ENCODE measurements at places on chromosomes 11 and 22.

- no peak for DNase-seq
Measured at GRCh38 chr11:4891996-4892640, 10.4 kb downstream of the OR51T1 start.

GRCh38 chr22:40348025-40348658 lies 1.8 kb downstream of the ADSL start:
- peak; percentile 48 for DNase-seq

- DNase-seq = no peak
Measured at GRCh38 chr11:102194990-102195389, 84.7 kb downstream of the YAP1 start.

GRCh38 chr11:122398167-122398566 lies 257.4 kb upstream of the UBASH3B start:
- DNase-seq = no peak

- no peak for DNase-seq
Measured at GRCh38 chr11:125886997-125887372, 483 bp upstream of the HYLS1 start.

DNA sequence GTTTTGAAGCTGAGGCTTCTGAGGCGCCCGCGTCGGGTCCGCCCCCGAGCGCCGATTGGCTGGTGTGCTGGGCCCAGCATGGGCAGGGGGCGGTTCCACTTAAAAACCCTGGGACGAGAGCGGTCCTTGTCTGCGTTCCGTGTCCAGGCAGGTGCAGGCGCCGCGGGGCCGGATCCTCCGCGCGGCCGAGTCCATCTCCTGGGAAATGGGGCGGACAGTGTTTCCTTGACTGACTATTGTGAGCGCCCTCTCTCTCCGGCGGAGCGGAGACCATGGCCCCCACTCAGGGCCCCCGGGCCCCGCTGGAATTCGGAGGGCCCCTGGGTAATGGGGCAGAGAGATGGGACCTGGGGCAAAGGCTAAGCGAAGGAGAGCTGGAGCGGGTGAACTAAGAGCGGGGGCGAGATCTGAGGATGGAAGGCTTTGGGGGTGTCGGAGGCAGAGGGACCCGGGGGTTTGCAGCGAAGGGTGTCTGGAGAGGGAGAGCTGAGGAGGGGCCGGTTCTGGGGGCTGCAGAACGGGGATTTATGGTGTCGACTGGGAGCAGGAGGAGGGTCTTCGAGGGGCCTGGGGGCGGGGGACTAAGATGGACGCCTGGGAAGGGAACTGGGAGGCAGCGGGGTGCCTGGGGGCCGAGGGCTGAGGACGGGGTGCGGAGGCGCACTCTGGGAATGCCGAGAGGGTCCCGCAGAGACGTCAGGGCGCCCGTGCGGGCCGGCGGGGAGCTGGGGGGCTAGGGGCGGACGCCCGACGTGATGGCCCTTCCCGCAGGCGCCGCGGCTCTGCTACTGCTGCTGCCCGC lies at the start of gene TM7SF2:
Gene TM7SF2, plus strand, starts transcription at position 129 of the 802 bp plus-strand sequence. Its CDS starts 144 bp downstream, at position 273.
- peak; percentile 90 for DNase-seq

DNA sequence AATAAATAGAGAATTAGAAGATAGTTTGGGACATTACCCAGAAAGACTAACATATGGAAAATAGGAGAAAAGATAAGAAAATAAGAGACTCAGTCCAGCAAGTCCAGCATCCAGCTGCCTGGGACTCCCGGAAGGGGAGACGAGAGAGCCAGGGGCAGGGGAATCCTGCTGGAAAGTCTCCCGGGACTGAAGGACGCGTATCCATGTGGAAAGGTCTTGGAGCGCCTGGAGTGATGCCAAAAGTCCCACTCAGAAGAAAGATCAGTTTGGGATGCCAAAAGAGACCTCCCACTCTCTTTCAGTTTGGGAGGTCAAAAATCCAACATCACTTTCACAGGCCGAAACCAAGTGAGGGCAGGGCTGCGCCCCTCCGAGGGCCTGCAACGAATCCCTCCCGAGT lies 30.7 kb downstream of the LRFN4 start:
- no peak for DNase-seq

- no peak for DNase-seq
Measured at GRCh38 chr11:33500861-33501479, 199.7 kb downstream of the C11orf91 start.

DNA sequence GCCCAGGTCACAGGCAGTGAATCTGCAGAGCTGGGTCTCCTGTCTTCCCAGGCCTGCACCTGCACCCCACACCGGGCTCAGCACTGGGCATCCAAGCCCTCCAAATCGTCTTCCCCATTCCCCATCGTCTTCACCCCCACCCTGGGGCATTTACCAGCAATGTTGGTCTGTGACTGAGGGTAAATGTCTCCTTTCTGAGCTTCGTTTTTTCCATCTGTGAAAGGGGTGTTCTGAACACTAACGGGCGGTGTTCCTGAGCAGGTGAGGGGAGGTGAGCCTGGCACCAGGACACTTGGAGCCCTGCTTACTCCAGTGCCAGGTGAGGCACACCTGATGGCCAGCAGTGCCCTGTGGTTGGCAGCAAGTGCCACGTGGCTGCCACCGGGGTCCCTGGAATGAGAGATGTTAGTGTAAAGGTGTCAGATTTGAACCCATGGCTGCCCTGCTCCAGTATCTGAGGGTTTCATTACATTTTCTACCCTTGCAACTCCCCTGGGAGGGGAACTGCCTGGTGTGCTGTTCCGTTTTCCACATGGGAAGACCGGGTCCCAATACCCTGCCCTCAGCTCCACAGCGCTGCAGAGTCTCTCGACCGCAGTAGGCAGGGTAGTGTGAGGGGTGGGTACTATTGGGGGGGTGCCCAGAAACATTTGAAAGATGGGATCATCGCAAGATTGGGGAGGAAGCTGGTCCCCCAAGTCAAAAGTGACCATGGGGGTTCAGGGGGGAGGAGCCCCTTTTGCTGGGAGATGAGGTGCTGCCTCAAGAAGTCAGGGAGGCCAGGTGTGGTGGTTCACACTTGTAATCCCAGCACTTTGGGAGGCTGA lies 2.0 kb downstream of the CDC42EP1 start:
- no peak for DNase-seq

DNA sequence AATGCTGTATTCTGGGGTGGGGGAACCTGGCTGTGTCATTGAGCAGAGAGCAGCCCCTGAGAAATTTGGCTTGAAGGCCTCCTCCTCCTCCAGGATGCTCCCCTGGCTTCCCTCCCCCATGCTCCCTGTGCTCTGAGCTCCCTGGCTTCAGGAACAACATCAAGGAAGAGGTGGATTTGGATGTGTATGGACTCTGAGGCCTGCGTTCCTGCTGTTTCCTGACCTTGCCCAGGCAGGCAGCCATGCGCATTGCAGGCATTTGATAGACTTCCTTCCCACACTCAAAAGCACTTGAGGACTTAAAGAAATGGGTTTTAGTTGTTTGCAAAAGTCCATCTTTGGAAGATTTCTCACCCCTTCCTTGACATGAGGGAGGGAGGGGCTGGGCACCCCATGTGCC lies 1317.1 kb downstream of the BRD1 start:
- no peak for DNase-seq

GRCh38 chr11:94400839-94401772 lies at the start of gene GPR83:
GPR83 (minus strand) TSS chr11:94401419; CDS start chr11:94401247, 172 bp downstream.
- no peak for DNase-seq

DNA sequence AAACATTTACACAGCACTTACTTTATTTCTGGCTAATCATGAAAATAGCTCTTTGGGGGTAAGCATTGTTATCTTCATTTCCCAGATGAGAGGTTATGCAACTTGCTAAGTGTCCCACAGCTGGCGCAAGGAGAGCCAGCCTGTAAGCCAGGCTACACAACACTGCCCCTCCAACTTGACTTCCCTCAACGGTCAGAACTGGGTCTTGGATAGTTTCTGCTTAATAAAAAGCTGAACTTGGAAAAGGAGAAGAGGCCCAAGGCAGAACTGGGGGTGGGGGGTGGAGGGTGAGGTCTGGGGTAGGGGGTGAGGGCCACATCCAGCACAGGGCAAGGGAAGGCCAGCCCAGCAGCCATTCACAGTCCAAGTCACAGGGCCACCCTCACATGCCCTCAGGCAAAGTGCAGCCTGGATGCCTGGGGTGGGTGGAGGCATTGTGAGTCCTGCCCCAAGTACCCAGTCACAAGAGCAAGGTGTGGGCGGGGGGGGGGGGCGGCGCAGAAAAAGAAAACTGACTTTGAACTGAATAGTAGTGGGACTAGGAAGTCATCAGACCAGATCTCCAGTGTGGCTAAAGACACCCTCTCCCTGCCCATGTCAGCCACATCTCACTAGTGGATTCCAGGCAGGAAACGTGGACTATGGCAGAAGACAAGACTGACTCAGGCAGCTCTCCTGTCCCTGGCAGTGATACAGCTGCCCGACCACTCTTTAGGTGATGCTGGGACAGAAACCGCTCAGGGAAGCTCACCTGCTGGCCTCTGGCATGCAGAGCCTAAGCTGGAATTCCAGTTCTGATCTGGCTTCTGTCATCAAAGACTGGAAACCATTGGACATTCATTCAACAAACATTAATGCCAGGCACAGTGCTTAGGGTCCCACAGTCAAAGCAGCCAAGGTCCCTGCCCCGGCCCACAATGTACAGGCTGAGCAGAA lies 52.4 kb downstream of the PACSIN2 start:
- DNase-seq = no peak

DNA sequence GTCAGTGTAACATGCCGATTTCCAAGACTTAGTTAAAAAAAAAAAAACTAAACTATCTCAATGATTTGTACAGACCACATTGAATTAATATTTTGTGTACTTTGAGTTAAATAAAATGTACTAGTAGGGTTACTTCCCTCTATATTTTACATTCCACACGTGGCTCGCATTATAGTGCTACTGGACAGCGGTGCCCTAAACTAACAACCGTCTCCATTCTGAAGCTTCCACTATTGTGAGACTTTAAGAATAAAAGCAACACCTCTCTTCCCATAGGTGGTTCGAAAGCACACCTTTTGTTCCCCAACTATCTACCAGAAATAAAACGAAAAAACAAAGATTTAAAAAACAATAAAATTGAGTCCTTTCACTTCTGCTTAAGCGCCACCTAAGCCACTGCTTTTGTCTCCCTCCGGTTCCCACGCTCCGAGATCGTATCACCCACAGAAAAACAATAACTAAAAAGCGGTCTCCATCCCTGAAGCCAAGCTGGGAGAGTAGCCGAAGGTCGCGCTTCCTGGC lies 380 bp upstream of the TTC17 start:
- DNase-seq = no peak

DNA sequence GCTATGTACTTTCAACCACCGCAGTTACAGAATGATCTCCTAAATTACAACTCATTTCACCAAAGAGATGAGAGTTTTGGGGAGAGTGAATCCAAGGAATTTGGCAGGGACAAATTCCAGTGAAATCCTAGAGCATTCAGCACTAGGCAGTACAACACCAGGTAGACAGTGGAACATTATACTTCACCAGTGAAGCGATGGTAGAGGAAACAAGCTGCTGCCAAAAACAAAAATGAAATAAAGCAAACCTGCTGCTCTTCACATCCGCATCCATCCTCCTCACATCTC lies 16.9 kb downstream of the SMCO4 start:
- no peak for DNase-seq

DNA sequence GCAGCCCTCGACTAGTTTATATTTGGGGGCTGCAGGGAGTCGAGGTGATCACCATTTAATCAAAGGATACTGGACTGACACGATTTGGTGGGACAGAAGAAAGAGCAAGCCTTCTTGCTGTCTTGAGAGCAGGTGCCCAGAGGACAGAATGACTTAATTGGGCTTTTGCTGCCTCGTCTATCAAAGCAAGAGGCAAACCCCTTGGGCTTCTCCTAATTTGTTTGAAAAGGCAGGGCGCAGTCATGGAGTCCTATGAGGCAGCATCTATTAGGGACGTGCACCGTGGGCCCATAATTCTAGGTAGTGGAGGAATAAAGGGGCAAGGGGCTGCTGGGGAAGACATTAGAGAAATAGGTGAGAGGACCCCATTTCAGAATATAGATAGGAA lies 1411.3 kb downstream of the TBC1D22A start:
- no peak for DNase-seq

- DNase-seq = no peak
Measured at GRCh38 chr11:1292644-1293618, 16.5 kb downstream of the TOLLIP start.

GRCh38 chr11:79392161-79392560 lies 48.7 kb downstream of the TENM4 start:
- no peak for DNase-seq

DNA sequence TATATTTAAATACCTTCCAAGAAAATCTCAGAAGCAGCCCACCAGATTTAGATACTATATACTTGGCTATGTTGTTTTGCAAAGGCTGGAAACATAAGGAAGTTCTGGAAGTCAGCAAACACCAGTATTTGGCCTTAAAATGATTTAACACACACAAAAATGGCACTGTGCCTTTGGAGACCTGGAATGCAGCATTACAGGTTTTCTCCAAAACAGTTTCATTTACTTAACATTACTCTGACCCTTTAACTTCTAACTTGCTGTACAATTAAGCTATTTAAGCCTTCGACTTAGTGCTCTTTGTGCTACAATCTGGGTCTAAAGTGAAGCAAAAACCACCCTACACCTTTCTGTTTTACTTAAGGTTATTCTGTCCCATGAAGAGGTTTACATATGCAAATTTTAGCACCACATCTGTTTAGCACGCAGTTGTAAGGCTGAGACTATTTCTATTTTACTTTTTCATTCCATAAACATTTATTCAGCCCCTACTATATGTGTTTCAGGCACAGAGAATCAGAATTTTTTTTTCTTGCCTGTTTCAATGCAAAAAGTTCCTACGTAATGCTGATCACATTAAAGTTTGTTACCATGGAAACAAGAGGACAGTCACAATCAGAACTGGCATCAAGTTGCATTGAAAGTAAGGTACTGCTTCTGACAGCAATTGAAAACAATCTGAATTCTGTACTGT lies 70.3 kb downstream of the MAML2 start:
- no peak for DNase-seq

GRCh38 chr11:74932797-74933196 lies 16.1 kb downstream of the XRRA1 start:
- DNase-seq = no peak

- DNase-seq = peak; percentile 17
Measured at GRCh38 chr11:60914633-60915247, 782 bp downstream of the TMEM109 start.

DNA sequence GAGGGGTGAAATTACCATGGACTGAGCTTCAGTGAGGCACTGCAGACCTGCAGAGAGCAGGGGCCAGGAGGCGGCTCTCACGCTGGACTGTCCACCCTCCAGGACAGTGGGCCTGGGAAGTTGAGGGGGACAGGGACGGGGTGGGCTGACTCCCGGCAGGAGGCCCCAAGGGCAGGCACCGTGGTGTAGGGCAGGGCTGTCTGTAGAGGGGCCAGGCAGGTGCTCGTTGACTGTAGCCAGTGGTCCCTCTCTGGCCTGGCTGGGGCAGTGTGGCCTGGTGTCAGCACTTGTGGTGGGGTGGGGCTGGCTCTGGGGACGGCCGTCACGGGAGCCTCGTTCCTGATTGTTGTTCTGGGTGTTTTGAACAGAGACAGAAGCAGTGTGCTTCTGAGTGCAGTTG lies 46.4 kb downstream of the MUC6 start:
- DNase-seq = no peak

- no peak for DNase-seq
Measured at GRCh38 chr11:94271885-94272372, 32.5 kb upstream of the IZUMO1R start.

Measured in stimulated activated CD4-positive, alpha-beta T cell treated with anti-CD3 and anti-CD28 coated beads, Interleukin-15, amount 100 ng/mL, for 1 hour (primary cell).